ENCODE measurements at places on chromosomes 12 and 14. TPM values are rescaled to one million over a fixed set of nuclear protein-coding genes. Genes with fewer than 3 reads are reported as not detected.

ZDHHC22 gene
- total RNA-seq = not detected

KCNC2 gene
- total RNA-seq = not detected

GALNT6 gene
- 115 TPM for total RNA-seq

ITGA5 gene
- 232 TPM for total RNA-seq

SLCO1A2 gene
- not detected for total RNA-seq

MGP gene
- 2.0 TPM for total RNA-seq

INF2 gene
- total RNA-seq = 23.9 TPM

NRL gene
- 0.77 TPM for total RNA-seq

KRT3 gene
- total RNA-seq = not detected

KRT86 gene
- total RNA-seq = 0.17 TPM

CPNE6 gene
- not detected for total RNA-seq

RNASE2 gene
- total RNA-seq = not detected

SCN8A gene
- 12.8 TPM for total RNA-seq

PRB2 gene
- not detected for total RNA-seq

C12orf50 gene
- under 0.01 TPM for total RNA-seq

LGR5 gene
- total RNA-seq = not detected

SSTR1 gene
- total RNA-seq = 3.0 TPM

WDR20 gene
- 13.4 TPM for total RNA-seq

RIMKLB gene
- 13.0 TPM for total RNA-seq

TRHDE gene
- total RNA-seq = 7.3 TPM

MMP17 gene
- 10.8 TPM for total RNA-seq

RPGRIP1 gene
- under 0.01 TPM for total RNA-seq
